ENCODE measurements at places on chromosomes 7 and 10.

DNA sequence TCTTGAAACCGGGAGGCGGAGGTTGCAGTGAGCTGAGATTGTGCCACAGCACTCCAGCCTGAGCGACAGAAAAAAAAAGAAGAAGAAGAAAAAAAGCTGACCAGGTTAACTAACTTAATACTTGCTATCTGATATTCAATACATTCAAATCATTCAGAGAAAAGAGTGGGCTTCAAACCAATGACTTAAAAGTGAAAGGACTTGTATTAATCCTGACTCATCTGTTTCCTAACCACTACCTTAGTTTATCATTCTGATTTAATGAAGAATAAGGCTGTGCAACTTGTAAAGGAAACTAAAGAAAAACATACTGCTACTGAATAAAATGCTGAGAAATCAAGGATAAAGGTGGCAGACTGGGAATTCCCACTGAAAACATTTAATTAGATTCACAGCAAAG lies 128.4 kb downstream of the NRBF2 start:
- DNase-seq: no peak

- no peak for DNase-seq
Observed at GRCh38 chr10:97385565-97385964, 15.6 kb downstream of the RRP12 start.

GRCh38 chr10:96500519-96500918 lies 13.2 kb downstream of the TLL2 start:
- no peak for DNase-seq

GRCh38 chr7:152571068-152571467 lies 104.9 kb downstream of the XRCC2 start:
- no peak for DNase-seq

DNA sequence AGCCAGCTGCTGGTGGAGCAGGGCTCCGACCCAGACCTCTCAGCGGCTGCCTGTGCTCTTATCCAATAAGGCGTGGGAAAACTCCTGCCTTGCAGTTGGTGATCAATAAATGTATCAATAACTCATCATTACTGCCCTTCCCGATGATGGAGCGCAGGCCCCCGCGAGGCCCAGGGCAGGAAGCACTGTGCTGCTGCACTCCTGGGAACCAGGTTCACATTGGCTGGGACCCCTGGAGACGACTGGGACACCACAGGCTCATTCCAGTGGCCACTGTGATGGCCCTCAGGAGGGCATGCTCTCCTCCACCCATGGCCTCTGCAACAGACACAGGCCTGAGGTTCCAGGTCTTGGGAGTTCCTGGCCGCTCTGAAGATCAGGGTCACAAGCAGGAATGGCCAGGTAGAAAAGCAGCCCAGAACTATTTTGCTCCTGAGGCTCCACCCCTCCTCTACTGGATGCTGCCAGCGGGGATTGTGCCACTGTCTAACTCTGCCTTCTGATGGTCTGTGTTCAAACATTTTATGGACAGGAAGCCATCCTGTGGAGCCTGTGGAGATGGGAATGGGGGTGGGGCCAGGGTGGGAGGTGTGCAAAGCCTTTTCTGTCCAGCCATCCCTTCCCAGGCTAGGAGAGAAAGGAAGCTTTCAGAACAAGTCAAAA lies 287.4 kb upstream of the ZMIZ1 start:
- no peak for DNase-seq

- no peak for DNase-seq
Observed at GRCh38 chr10:131759347-131759746, 141.5 kb upstream of the PPP2R2D start.

- DNase-seq: no peak
Observed at GRCh38 chr7:33757563-33758165, 147.7 kb upstream of the BMPER start.

GRCh38 chr10:42985436-42986316 lies 91.2 kb upstream of the RET start:
- no peak for DNase-seq
